GM18507 (cell line): ENCODE measurements at places on chromosomes 6 and 20.

DNA sequence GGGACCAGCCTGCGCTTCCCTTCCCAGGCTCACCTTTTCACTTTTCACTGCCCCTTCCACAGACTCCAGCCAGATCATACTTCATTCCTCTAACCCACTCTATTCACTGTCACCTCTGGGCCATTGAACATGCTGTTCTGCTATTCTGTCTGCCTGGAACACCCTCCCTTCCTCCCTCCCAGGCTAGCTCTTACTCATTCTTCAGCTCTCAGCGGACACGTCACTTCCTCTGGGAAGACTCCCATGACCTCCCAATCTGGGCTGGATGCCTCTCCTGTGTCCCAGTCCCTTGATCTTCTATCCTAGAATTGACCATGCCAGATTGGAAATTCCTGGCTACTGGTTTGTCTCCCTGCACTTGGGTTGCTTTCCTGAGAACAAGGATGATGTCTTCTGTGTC is 5.0 kb downstream of the SLC12A5 start:
- no peak for DNase-seq

- no peak for DNase-seq
These were observed 850 bp upstream of the HECA start for GRCh38 chr6:139134064-139134395.

DNA sequence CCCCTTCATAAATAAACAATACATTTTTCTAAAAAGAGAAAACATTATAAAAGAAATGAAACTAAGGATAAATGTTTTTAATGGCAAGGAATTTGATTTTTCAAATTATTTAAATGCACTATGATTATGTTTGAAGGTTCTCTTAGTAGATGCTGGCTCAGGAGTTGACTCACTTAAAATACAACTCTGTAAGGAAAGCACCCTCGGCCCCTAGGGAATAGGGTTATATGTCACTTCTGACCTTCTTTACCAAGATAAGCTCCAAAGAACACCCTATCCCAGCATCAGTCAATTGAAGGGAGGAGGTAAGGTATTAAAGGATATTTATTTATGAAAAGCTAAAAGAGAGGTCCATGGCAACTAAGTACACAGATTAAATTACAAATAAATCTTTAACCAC is 6.8 kb downstream of the SNAP91 start:
- DNase-seq, result no peak

DNA sequence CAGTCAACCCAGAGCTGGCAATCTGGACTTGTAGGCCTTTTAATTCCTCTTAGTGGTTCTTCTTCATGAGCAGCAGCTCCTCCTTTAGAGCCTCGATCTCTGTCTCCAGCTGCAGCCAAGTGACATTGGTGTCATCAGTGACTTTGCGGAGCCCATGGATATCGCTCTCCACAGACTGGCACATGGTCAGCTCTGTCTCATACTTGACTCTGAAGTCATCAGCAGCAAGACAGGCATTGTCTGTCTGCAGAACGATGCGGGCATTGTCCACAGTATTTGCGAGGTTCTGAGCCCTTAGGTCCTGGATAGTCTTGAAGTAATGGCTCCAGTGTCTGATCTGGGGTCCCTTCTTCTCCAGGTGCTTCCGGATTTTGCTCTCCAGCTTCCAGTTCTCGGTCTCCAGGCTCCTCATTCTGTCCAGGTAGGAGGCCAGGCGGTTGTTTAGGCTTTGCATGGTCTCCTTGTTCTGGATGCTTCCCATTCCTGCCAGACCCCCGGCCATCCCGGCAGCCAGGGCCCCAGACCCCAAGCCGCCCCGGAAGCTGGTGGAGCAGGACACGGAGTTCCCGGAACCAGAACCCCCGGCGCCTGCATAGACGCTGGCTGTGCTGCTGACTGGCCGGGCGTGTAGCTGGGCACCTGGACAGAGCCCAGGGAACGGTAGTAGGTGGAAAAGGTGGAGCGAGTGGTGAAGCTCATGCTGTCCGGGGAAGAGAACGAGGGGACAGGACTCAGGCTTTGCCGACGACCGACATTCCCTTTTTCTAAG is 15.1 kb downstream of the RFPL4B start:
- no peak for DNase-seq

- no peak for DNase-seq
These were observed 48.2 kb downstream of the GMDS start for GRCh38 chr6:2197177-2197671.

GRCh38 chr6:54737247-54737646 is 109.3 kb upstream of the FAM83B start:
- no peak for DNase-seq

DNA sequence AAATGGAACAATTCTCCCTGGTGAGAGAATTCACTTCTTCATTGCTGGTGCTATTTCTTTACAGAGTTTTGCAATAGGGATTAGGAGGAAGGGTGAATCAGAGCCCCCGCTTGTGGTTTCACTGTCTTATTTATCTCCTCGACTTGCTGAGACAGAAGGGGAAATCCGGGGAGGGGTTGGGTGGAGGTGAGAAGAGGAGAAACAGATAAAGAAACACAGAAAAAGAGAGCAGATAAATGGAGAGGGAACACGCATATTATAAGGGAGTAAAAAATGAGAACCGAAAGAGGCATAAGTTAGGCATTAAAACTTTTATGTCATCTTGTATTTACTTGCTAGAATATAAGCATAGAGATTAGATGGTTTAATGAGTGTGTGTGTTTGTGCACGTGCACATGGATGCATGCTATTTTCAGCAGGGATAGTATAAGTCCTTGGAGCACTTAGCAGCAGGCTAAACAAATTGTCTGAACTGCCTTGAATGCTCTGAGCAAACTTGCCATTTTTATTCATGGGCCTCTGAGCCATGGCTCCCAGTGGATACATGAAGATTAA is 105.0 kb downstream of the OLIG3 start:
- DNase-seq, result peak; percentile 2

DNA sequence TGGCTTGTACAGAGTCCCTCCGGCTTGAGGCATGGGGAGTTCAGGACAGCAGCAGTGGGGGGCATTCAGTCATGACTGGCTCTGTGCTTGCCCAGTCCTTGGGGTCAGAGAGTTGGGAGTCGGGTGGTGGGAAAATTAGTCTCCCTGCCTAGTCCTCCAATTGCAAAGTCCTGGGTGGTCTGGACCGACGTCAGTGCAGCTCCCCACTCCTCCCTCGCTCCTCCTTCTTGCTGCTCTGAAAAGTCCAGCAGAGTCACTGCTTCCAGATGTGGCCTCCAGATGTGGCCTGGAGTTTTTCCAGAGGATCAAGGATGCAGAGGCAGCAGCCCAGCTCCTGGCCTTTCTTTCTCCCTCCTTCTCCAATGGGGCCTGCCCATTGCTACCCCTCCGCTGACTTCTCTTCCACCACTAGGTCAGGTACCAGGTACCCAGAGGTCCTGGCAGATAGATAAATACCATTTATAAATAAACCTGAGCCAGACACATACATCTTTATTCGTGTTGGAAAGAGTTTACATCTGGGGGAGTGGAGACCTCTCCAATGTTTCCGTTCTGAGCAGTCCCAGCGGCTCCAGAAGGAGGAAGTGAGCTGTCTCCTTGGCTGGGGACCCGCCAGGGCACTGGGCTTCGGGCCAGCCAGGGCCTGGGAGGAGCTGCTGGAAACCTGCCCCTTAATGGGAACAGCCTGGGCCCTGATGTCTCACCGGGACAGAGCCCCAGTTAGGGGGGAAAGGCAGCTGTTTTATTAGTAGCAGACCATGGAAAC is 49.0 kb upstream of the RNF24 start:
- DNase-seq, result no peak

GRCh38 chr20:52259295-52259694 is 67.7 kb upstream of the ZFP64 start:
- no peak for DNase-seq

- no peak for DNase-seq
These were observed 852.3 kb upstream of the HS3ST5 start for GRCh38 chr6:115194981-115195638.

DNA sequence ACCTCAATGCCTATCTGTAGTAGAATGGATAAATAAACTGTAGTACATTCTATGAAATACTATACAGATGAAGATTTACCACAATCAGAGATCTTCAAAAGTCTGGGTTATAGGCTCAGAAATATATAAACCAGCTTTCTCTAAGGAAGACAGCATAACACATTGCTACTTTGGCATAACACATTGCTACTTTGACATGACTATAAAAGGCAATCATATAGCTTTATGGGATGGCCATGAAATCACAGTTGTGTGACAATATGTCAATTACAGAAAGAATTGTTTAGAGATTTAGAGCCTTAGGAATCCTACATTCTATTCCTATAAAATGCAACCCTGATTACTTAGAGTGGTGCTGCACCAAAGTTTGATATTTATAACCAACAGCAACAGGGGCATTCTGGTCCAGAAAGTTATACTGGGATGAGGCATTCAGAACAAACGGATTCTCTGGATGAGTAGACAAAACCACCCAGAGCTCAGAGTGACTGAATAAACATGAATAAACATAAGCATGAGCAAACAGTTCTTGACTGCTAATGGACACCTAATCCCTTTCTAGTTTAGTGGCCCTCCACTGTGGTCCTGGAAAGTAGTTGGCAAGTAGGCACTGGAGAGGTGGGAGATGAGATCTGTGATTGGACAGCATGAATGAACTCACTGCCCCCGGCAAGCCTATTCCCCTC is 12.0 kb downstream of the TTI1 start:
- DNase-seq, result no peak

DNA sequence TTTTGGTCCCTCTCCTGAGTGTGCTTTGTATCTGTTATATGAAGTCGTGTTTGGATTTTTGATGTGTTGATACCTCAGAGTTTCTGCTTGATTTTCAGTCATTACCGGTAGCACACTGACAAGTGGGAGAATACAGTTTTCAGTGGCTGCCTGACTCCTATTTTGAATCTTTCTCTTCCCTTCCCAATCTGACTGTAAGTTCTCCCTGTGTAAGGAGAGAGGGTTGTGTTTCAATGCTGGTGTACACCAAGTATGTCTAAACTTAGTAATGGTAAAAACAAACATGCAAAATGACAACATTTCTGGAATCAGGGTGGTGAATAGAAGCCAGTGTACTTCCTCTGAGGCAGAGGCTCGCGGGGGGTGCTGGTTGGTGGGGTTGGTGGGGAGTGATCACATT is 103.4 kb downstream of the HIVEP1 start:
- DNase-seq, result no peak

DNA sequence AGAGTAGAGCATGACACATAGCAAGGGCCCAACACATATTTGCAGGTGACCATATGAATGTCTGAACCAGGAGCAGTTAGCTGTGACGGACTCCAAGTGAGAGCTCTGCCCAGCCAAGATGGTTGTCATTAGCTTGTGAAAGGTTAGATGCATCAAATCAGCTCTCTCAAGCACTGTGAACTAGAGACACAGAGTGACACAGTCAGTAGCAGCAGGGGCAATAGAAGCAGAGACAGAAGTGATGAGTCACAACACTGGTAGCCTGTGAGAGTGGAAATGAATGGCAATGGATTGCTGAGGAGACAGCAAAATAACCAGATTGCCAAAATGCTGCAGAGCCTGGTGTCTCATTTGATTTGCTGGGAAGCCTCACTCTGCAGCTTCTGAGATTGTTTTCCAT is 558.9 kb downstream of the PKHD1 start:
- DNase-seq, result no peak

DNA sequence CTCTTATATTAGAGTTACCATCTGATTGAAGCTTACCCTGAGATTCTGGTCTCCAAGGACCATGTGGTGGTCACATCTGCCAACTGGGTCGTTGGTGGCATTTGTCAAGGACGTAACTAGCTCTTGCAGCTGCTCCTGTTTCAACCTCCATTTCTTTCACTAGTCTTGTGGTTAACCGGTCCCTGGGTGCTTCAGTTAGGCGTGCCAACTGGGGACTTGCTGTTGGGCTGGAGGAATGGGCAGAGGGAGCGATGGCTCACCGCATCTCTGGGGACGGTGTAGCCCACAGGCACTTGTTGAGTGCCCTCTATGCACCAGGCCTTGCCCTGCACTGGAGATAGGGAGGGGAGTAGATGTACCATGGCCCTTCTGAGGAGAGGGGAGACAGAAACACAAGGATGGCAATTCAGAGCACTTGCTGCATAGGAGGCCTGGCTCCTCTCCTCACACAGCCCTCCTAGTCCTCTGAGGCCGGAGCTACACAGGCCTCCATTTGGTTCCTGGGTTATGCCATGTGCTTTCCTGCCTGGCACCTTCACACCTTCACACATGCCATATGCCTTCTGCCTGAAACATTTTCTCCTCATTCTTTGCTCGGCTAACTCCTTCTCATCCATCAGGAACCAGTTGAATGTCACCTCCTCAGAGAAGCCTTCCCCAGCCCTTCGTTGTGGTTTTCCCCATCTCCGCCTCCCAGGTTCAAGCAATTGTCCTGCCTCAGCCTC is 20.0 kb upstream of the ASXL1 start:
- no peak for DNase-seq

GRCh38 chr6:12939314-12939713 is 222.7 kb downstream of the PHACTR1 start:
- DNase-seq, result no peak

GRCh38 chr6:132499757-132500156 is 13.2 kb downstream of the STX7 start:
- DNase-seq, result no peak

GRCh38 chr6:116229287-116229913 is 24.5 kb downstream of the TSPYL4 start:
- DNase-seq, result no peak

DNA sequence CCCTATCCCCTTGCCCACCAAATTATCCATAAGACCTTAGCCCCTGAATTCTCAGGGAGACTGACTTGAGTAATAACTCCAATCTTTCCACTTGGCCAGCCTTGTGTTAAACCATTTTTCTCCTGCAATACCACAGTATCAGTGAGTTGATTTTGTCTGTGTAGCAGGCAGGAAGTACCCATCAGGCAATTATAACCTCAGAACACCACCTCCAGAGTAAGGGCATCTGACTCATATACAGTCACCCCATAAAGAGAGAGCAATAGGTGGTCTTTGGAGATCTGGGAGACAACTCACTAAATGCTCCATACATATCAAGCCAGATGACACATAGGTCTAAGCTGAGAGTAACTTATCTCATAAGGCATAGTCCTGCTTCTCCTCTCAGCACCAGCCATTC is 83.7 kb downstream of the FILIP1 start:
- no peak for DNase-seq

DNA sequence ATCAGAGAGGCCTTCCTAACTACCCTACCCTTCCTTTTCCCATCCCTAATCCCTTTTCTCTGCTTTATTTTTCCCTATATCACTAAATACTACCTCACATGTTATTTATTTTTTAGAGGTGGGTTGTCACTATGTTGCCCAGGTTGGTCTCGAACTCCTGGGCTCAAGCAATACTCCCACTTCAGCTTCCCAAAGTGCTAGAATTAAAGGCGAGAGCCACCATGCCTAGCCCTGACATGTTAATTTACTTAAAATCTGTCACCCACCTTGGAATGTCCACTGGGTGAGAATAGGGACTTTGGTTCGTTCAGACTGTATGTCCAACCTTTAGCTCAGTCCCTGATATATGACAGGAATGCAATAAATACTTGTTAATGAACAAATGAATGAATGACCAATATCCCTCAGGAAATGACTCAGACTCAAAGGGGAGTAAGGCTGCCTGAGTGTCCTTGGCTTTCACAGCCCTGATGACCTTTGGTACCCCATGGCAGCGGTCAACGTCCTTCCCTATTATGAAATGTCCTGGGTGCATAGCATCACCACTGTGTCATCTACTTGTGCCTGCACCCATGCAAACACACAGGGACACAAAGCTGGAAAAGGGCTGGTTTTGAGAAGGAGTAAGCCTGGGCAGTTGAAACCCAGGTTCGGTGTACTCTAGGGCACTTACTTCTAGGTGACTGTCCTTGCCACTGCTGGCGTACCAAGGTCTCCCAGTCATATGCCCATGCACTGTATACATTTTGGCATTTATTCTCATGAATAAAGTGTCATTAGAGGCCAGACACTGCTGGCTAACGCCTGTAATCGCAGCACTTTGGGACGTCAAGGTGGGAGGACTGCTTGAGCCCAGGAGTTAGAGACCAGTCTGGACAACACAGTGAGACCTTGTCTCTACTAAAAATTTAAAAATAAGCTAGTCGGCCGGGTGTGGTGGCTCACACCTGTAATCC is 26.5 kb downstream of the BCL2L1 start:
- no peak for DNase-seq
